Immature natural killer cell (primary cell): ENCODE measurements at places on chromosomes 5 and 9. TPM values are rescaled to one million over a fixed set of nuclear protein-coding genes. Genes with fewer than 3 reads are reported as not detected.

DNA sequence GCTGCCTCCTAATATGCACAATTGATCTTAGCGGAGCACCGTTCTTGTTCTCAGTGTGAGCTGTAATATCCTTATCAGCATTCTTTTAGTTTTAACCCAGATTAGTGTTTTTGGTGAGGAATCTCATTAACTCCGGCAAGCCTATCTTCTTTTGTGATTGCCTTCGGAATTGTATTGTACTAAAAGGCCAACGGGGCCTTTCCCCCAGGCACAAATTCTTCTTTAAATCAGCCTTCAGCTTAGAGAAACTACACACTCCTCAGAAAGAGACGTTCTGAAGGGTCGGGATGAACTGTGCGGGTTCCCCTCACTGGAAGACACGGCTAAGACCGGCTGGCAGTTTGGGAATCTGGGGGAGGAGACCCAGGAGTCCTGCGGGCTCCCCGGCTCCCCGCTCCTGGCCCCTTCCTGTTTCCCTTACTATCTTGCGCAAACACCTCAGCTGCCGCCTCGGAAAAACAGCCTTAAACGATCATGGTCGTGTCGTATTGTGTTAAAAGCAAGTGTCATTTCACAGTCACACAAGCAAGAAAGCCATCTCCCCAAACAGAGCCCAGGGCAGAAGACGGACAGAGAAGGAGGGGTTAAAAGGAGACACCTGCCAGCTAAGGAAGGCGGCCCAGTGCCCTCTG, 353.1 kb upstream of the IRX2 start:
- H3K4me1 ChIP-seq = no peaks in the 10 kb centered on the region
- H3K27ac ChIP-seq = no peak overlapping the region
- no peak for DNase-seq

GRCh38 chr9:72332351-72332750, 32.7 kb downstream of the ZFAND5 start:
- no peak overlapping the region for H3K4me3 ChIP-seq
- DNase-seq = no peak
- H3K4me1 ChIP-seq = peaks cover 4% of the 10 kb centered on the region
- H3K36me3 ChIP-seq = peaks cover 10% of the 10 kb centered on the region
- no peak overlapping the region for H3K27ac ChIP-seq

GRCh38 chr5:138654281-138654867, 79.2 kb upstream of the HSPA9 start:
- peaks cover 25% of the 10 kb centered on the region for H3K4me1 ChIP-seq
- H3K27me3 ChIP-seq = peaks cover 27% of the 10 kb centered on the region
- DNase-seq = peak; percentile 77
- peak overlapping the region; percentile 74 for H3K27ac ChIP-seq

BAAT gene
- polyA plus RNA-seq = not detected

DNA sequence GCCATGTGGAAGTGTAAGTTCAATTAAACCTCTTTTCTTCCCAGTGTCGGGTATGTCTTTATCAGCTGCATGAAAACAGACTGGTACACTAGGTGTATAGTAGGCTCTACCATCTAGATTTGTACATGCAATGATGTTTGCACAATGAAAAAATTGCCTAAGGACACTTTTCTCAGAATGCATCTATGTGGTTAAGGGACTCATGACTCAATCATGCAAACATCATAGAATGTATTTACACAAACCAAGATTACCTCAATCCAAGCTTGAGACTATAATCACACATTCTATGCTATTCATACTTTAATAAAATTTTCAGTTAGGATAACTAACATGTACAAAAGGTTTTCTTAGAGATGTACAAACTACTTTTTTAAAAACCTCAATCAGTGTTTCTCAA, 1164.5 kb downstream of the CDH12 start:
- no peak overlapping the region for H3K27ac ChIP-seq
- DNase-seq = no peak
- no peaks in the 10 kb centered on the region for H3K27me3 ChIP-seq
- no peak overlapping the region for H3K4me3 ChIP-seq
- no peaks in the 10 kb centered on the region for H3K36me3 ChIP-seq

DNA sequence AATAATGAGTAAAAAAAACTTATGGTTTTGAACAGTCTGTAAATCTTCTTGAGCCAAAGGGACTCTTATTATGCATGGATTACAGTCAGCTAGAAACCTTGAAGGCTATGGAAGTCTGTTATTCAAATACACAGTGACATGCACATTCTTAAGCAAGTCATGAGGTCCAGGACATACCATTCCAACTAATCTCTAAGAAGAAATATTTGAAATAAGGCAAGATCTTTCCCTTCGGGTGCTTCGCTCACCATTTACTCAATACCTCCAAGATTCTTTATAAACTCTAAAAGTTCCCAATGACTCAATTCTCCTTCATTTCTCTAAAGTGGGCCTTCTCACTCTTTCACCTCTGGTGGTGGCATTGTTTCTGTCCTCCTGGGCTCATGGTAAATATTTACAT, 811.0 kb downstream of the NR2F1-AS1 start:
- H3K36me3 ChIP-seq = no peaks in the 10 kb centered on the region
- H3K4me3 ChIP-seq = no peak overlapping the region
- H3K27me3 ChIP-seq = no peaks in the 10 kb centered on the region

GRCh38 chr5:167814828-167815227, 476.6 kb upstream of the WWC1 start:
- no peaks in the 10 kb centered on the region for H3K36me3 ChIP-seq
- no peak overlapping the region for H3K27ac ChIP-seq

DNA sequence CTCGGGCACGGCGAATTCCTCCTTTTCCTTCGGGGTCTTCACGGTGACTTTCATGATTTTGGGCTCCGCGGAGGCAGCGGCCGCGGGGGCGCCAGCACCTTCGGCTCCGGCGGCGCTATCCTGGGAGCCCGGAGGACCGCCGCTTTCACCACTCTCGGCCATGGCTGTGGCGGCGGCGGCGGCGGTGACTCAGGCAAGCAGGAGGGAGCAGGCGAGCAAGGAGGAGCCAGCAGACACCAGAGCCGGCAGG, 315 bp downstream of the UBQLN1 start:
- DNase-seq = no peak
- H3K4me1 ChIP-seq = peaks cover 55% of the 10 kb centered on the region
- no peaks in the 10 kb centered on the region for H3K36me3 ChIP-seq
- H3K27me3 ChIP-seq = peaks cover 22% of the 10 kb centered on the region

DNA sequence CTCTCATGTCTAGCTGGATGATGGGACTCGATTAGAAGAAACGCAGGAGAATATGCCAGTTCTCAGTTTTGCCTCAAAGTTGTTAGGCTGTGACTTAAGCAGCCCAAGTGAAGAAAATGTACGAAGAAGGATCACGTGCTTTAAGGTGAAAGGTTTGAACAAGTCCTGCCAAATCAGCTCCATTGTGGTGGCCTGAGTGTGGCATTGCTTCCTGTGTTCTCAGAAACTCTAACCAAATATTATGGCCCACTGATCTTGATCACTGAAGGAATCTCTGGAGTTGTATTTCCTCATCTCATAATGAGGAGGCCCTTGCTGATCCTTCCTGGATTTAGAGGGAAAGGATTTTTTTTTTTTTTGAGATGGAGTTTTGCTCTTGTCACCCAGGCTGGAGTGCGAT, 44.0 kb downstream of the OTULIN start:
- H3K36me3 ChIP-seq = peaks cover 40% of the 10 kb centered on the region
- H3K27me3 ChIP-seq = no peaks in the 10 kb centered on the region
- no peak overlapping the region for H3K4me3 ChIP-seq
- H3K4me1 ChIP-seq = peaks cover 45% of the 10 kb centered on the region
- H3K27ac ChIP-seq = peak overlapping the region; percentile 99

LCN1 gene
- not detected for polyA plus RNA-seq

- H3K4me3 ChIP-seq = peak overlapping the region; percentile 44
- H3K27me3 ChIP-seq = peaks cover 2% of the 10 kb centered on the region
- peaks cover 93% of the 10 kb centered on the region for H3K4me1 ChIP-seq
- H3K27ac ChIP-seq = peak overlapping the region; percentile 65
- no peak for DNase-seq
These were observed 95.3 kb downstream of the RGS3 start for GRCh38 chr9:113558632-113559502.

RPS23 gene
- polyA plus RNA-seq = 1,212 TPM

IFNA2 gene
- polyA plus RNA-seq = not detected

GRCh38 chr5:156254196-156254595, 72.8 kb upstream of the SGCD start:
- no peaks in the 10 kb centered on the region for H3K27me3 ChIP-seq
- H3K4me3 ChIP-seq = no peak overlapping the region

- H3K4me1 ChIP-seq = no peaks in the 10 kb centered on the region
- peaks cover 2% of the 10 kb centered on the region for H3K27me3 ChIP-seq
- H3K27ac ChIP-seq = no peak overlapping the region
These were observed 699.2 kb downstream of the IRX1 start for GRCh38 chr5:4294878-4295277.

SHOC1 gene
- not detected for polyA plus RNA-seq

FGF10 gene
- not detected for polyA plus RNA-seq

CARTPT gene
- polyA plus RNA-seq = not detected

CNTFR gene
- not detected for polyA plus RNA-seq

DNA sequence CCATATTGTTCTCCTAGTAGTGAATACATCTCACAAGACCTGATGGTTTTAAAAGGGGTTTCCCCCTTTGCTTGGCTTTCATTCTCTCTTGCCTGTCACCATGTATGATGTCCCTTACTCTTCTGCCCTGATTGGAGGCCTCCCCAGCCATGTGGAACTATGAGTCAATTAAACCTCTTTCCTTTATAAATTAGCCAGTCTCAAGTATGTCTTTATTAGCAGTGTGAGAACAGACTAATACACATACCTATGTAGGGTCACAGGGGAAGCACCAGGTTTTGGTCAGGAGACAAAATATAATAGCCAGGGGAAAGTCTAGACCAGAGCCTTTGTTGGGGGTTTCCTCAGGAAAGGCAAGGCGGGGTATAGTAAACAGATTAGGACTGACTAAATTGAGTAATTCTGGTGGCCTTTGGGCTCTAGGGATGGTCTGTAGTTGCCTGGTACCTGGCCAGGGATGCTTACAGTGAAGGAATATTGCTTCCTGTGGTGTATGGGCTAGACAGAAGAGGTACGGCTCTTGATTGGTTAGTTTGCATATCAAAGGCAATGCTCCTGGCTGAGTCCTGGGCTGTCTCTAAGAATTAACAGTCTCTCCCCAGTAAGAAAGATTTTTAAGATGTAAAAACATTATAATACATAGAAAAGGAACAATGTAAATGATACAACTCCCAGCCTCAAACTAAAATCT, 254.5 kb downstream of the ELAVL2 start:
- no peaks in the 10 kb centered on the region for H3K27me3 ChIP-seq
- no peak overlapping the region for H3K4me3 ChIP-seq
- no peaks in the 10 kb centered on the region for H3K4me1 ChIP-seq
- H3K27ac ChIP-seq = no peak overlapping the region
- no peak for DNase-seq

PRDM9 gene
- not detected for polyA plus RNA-seq

DNA sequence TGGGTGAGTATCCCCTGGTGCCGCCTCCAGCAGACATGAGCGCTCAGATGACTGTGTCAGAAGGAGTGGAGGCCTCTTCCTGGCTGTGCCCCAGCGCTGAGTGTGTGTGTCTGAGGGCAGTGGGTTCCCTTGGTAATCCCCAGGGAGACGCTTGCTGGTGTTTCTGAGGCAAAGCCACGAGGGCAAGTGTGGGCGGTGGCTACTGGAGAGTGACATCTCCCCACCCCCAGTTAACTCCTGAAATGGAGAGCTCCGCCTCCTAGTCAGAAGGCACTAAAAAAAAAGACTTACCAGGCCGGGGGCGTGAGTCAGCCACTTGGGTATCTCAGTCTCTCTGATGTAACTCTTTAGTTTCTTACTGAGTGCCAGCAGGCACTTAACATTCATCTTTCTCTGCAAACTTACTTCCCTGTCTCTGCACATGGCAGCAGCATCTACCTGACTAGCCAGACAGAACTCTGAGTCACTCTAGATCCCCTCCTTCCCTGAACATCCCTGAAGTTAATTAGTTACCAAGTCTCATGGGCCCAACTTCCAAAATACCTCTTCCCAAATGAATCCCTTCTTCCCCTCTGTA, 19.3 kb downstream of the ORM2 start:
- no peak overlapping the region for H3K4me3 ChIP-seq
- H3K4me1 ChIP-seq = peaks cover 38% of the 10 kb centered on the region
- H3K27me3 ChIP-seq = peaks cover 20% of the 10 kb centered on the region
- peak overlapping the region; percentile 87 for H3K27ac ChIP-seq

- H3K4me3 ChIP-seq = no peak overlapping the region
- peaks cover 22% of the 10 kb centered on the region for H3K36me3 ChIP-seq
- DNase-seq = no peak
These were observed 1.8 kb upstream of the MAML1 start for GRCh38 chr5:179730852-179731251.

- H3K27me3 ChIP-seq = peaks cover 4% of the 10 kb centered on the region
- no peak for DNase-seq
- no peak overlapping the region for H3K4me3 ChIP-seq
- H3K27ac ChIP-seq = no peak overlapping the region
- no peaks in the 10 kb centered on the region for H3K36me3 ChIP-seq
These were observed 5.9 kb upstream of the LARS1 start for GRCh38 chr5:146188358-146188757.

HCN1 gene
- not detected for polyA plus RNA-seq

GRCh38 chr5:140550147-140551079, 3.0 kb downstream of the EIF4EBP3 start:
- peaks cover 7% of the 10 kb centered on the region for H3K27me3 ChIP-seq
- H3K27ac ChIP-seq = peak overlapping the region; percentile 92
- no peak overlapping the region for H3K4me3 ChIP-seq
- peaks cover 56% of the 10 kb centered on the region for H3K4me1 ChIP-seq

- H3K27ac ChIP-seq = no peak within 1 kb of the TSS
- peaks cover 45% of the 10 kb centered on the region for H3K27me3 ChIP-seq
- peak within 1 kb of the TSS; percentile 93 for H3K4me3 ChIP-seq
- peak; percentile 32 for DNase-seq
- H3K4me1 ChIP-seq = peaks cover 53% of the 10 kb centered on the region
- no peaks in the 10 kb centered on the region for H3K36me3 ChIP-seq
These were observed at the start of gene DMRT2 for GRCh38 chr9:1050125-1050895. Gene DMRT2, plus strand, starts transcription at chr9:1050357. Its CDS starts 1,257 bp downstream, at chr9:1051614.
